T47D (cell line): ENCODE measurements at places on chromosomes 11 and 22.

GRCh38 chr22:23903328-23903971, 9.3 kb downstream of the MIF start:
- DNase-seq = no peak

- DNase-seq = no peak
Measured at GRCh38 chr11:132051704-132052103, 681.3 kb downstream of the NTM start.

DNA sequence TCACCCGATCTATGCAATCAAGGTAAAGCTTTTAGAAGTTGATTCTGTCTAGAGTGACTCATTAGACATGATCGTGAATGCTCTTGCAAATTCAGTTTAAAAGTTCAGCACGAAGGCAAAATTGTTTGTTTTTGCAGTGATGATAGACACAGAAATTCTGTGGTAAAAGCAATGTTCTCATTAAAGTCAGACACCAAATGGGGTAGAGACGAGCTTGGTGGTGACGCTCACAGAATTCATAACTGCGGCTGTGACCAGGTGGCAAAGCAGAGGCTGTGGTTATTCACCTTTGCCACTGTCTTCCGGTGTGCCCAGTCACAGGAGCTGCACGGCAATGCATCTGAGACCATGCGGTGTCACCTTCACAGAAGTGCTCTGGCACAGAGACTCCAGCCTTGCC, 83.4 kb downstream of the WNT7B start:
- no peak for DNase-seq

DNA sequence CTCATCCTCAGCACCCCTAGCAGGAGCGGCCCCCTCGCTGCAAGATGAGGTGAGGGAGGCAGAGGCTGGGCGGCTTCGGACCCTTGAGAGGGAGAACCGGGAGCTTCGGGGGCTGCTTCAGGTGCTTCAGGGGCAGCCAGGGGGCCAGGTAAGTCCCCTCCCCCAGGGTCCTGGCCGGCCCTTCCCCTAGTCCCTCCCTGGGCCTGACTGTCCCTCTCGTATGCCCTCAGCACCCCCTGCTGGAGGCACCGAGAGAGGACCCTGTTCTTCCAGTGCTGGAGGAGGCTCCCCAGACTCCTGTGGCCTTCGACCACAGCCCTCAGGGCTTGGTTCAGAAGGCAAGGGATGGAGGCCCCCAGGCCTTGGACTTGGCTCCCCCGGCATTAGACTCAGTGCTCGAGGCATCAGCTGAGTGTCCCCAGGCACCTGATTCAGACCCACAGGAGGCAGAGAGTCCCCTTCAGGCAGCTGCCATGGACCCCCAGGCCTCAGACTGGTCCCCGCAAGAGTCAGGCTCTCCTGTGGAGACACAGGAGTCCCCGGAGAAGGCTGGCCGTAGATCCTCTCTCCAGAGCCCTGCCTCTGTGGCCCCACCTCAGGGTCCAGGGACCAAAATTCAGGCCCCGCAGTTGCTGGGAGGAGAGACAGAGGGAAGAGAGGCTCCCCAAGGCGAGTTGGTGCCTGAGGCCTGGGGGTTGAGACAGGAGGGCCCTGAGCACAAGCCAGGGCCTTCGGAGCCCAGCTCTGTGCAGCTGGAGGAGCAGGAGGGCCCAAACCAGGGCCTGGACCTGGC, 4.0 kb downstream of the CCDC88B start:
- DNase-seq = no peak
